Hindlimb muscle (tissue), 1 donor: ENCODE measurements at places on chromosomes 1 and 21. TPM values are rescaled to one million over a fixed set of nuclear protein-coding genes. Genes with fewer than 3 reads are reported as not detected.
A peak's percentile ranks its signal among the peaks of the same experiment; 100 is the strongest.

GRCh38 chr21:16741141-16741665 is 771.6 kb upstream of the CXADR start:
- DNase-seq = peak; percentile 31

- DNase-seq = no peak
Measured at GRCh38 chr1:12597792-12598191, 20.2 kb downstream of the DHRS3 start.

DNA sequence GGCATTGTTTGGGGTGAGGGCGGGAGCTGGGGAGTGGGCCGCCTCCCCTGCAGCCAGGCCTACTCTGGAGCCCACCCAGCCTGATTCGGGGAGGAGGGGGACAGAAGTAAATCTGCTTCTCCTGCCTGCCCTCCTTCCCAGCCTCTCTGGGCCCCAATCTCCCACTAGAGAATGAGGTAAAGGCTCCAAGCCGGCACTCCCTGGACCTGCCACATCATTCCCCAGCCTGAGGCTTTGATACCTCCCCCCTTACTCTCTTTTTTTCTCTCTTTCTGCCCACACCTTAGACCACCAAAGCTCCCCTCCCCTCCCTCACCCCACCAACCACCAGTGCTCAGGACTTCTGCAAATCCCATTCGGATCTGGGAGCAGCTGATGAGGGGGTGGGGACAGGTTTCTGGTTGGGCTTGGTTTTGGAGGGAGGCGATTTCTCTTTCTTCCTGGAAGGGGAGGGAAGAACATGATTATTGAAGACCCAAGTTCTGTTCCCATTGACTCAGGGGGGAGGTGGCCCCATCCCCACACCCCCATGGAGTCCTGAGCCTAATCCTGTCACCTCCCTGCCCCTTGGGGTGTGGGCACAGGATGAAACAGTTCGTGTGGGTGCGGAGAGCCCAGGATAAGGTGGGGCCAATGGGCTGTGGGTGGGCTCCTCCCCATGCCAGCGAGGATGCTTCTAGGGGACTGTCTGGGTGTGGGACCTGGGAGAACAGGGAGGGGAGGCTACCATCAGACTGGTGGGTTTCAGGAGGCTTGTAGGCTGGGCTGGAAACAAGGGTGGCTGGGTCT is 1.3 kb downstream of the MAP7D1 start:
- DNase-seq = peak; percentile 65

GRCh38 chr1:169904834-169905233 is 11.1 kb upstream of the SCYL3 start:
- no peak for DNase-seq

The ZNF687 gene
- polyA plus RNA-seq = 13.5 TPM

The CFHR3 gene
- polyA plus RNA-seq = 1.7 TPM

The LENEP gene
- 0.67 TPM for polyA plus RNA-seq

The MACO1 gene
- 20.0 TPM for polyA plus RNA-seq

The MANEAL gene
- 2.9 TPM for polyA plus RNA-seq

The EIF3I gene
- 149 TPM for polyA plus RNA-seq
